HL-60 (cell line): ENCODE measurements at places on chromosomes 3 and 15.

GRCh38 chr15:71334873-71335272 lies 219.6 kb downstream of the THSD4 start:
- DNase-seq: no peak

DNA sequence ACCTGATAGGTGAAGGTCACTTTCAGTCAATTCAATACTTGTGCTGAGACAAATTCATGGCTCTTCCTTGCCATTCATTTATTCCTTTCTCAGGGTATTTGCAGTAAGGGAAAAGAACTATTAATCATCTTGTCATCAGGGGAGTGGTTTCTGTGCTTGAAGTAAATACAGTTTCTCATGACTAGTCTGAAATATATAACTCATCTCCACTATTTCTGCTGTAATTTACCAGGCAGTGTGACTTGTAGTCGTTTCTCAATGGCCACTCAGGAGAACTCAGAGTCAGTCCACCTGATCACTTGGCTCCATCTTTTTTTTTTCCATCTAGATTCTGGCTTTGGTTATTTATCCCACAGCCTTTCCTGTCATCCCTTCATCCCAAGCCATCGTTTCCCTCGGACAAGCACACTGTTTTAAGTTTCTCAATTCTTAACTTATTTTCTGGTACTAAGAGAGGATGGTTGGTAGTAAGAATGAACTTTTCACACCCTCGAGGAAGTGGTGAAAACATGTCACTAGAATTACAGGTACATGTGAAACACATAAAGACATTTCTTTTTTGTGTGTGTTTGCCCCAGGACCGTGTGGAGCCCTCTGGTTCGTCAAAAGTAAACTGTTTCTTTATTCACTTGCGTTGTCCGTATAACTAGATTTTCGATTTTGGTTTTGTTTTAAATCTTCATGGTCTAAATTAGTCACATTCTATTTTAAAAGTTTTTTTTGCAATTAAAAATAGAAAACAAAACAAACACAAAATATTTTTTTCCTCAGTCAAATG lies 620.2 kb downstream of the ZBBX start:
- DNase-seq: no peak

GRCh38 chr3:31882895-31883294 lies 98.2 kb downstream of the OSBPL10 start:
- no peak for DNase-seq

GRCh38 chr3:137020315-137020714 lies 62.5 kb downstream of the IL20RB start:
- no peak for DNase-seq

GRCh38 chr3:131038326-131038725 lies 11.6 kb downstream of the NEK11 start:
- DNase-seq: no peak

DNA sequence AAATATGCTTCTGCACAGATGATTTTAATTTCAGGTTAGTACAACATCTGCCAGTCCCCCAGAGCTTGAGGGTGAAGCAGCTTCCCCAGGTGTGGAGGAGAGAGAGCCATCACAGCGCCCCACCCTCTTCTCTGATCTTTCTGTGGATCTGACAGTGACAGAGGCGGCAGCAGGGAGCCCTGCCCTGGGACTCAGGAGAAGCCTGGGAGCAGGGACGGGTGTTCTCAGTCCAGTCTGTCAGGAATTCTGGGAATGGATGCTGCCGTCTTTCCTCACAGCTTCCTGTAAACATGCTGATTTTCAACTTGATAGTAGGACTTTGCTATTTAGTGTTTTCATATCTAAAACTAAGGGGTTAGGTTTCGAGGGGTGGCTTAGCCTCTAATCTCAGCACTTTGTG lies 11.4 kb upstream of the RAB8B start:
- no peak for DNase-seq

- DNase-seq: no peak
Measured at GRCh38 chr3:36740787-36741186, 23.6 kb downstream of the DCLK3 start.

GRCh38 chr3:30539772-30540171 lies 66.6 kb upstream of the TGFBR2 start:
- no peak for DNase-seq

- DNase-seq: no peak
Measured at GRCh38 chr3:159839561-159840379, 148.9 kb upstream of the IL12A start.

DNA sequence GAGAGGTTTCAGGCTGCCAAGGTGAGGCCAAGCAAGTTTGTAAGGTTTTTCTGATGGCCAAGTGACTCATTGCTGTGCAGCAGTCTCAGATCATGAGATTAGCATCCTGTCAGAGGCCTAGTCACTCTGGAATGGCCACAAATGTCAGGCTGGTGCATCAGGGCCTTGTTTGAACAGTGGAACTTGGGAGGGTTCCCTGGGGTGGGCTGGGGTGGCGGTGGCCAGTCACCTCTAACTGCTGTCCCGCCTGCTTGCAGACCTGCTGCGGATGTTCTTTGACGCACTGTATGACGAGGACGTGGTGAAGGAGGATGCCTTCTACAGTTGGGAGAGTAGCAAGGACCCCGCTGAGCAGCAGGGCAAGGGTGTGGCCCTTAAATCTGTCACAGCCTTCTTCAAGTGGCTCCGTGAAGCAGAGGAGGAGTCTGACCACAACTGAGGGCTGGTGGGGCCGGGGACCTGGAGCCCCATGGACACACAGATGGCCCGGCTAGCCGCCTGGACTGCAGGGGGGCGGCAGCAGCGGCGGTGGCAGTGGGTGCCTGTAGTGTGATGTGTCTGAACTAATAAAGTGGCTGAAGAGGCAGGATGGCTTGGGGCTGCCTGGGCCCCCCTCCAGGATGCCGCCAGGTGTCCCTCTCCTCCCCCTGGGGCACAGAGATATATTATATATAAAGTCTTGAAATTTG lies 2.8 kb upstream of the FAM131A start:
- DNase-seq: no peak

DNA sequence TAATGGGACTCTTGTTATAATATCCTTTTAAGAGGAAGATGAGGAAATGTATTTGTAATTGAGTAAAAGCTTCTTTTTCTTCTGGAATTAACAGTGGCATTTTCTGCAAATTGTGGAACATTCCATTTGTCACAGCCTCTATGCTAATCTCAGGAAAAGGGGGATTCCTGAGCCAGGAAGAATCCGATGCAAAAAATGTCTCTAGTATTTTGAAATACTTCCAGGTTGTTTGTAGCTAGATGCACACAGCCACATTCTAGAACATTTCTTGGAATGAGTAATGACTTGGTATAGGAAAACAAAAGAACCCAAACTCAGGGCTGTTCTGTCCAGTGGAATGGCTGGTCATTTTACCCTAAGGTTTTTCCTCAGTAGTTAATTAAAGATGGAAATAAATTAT lies 98.5 kb upstream of the SLC2A2 start:
- DNase-seq: no peak

DNA sequence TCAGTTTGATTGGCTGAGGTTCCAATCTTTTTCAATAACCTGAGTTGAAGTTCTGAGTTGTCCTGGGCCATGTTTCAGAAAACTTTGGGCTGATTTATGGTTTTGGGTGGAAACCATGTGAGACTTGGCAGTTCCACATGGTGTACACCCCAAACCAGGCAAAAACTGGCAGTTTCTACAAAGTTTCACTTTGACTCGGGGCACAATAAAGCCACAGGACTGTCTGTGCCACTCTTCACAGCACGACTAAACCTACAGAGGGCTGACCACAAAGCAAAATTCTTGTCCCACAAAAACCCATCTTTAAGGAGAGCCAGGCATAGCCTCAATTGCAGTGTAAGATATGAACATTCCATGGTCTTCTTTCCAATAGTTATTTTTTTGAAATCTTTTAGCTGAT lies 155.0 kb downstream of the DUT start:
- no peak for DNase-seq

- no peak for DNase-seq
Measured at GRCh38 chr3:46372492-46373359, 2.0 kb downstream of the CCR5 start.

DNA sequence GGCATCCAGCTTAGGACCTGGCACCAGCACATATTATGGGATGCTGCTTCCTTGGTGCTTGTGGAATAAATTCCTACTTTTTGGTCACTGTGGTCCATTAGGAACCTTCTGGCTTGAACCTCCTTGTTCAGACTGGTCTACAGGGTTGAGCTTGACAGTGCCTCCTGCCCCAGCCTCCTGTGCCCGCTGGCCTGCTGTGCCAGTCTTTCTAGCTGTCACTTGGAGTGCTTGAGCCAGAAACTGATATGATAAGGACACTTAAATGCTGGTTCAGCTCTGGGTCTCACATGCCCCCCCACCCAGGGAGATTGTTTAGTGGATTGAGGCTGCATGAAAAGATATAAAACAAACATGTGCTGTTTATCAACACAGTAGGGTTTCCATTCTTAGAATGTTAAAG lies 147.8 kb downstream of the SLCO3A1 start:
- no peak for DNase-seq

DNA sequence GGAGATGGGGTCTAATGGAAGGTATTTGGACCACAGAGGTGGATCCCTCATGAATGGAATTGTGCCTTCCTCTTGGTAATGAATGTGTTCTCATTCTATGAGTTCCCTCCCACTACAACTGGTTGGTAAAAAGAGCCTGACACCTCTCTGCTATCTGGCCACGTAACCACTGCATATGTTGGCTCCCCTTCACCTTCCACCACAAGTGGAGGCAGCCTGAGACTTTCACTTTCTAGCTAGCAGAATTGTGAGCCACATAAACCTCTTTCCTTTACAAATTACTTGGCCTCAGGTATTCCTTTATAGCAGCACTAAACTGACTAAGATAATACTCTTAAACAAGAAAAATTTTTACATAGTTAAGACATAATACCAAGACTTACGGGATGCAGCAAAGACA lies 155.3 kb downstream of the NR1I2 start:
- DNase-seq: no peak

DNA sequence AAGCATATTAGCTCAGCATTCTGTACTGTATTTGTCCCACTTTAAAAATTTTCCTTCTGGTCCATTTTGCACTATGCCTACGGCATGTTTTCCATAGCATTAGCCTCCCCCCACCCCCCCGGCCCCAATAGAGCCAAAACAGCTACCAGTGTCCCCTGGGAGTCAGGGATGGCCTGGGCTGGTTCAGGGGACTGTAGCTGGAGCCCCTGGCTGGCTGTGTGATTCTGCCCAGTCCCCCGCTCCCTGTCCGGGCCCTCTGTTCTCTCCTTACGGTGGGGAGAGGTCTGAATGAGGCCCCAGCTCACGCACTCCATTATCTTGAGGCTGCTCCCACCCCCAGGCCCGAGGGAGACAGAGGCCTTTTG lies 70.1 kb downstream of the KLF15 start:
- DNase-seq: no peak

DNA sequence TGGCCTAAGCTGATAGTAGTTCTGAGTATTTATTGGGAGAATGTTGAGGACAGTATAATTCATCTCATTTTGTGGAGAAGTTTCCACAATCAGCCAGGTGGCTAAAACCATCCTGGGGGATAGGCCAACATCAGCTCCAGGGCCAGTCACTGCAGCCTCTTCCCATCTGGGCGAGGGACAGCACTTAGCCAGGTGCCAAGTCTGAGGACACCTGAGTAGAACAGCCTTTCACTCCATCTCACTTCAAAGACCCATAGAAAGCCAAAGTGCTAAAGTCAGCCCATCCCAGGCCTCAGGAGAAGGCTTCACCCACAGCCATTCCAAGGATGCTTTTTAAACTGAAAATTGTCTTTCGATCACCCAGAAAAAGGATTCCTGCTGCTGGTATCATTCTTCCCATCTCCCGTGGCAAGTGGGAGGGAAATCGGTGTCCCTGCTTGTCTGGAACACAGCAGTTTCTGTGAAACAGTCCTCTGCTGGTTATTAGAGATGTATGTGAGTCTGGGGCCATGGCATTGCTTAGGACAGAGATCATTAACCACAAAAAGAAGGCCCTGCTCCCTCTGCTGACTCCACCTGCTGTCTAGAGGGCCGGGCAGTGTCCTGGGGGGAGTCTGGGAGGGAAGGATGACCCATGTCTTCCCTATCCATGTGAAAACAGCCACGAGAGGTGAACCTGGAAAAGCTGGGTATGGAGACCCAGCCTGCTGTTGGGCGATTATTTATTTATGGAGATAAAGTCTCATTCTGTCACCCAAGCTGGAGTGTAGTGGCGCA lies 9.6 kb downstream of the CALML4 start:
- DNase-seq: no peak

DNA sequence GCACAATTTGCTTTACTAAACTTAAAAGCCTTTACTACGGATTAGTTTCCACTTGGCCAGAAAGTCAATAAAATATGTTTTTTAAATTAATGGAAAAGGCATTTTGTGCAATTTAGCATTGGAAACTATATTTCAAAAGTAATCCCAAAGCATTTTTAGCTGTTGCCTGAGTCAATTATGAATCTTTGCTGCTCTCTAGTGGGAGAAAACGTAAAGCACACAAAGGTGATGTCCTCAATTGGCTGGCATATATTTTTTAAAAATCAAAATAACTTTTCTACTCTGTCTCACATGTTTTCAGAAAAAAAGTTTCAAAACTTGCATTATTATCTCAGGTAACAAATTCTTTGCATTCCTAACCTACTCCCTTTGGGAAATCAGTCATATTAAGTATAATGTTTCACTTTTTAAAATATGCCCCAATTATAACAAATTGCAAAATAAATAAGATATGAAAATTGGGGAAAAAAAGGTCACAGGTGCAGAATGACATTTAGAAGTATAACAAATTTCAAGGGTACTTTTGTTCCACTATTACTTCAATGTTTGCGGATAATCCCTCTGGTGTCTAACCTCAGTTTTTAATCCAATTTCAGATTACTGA lies 47.2 kb upstream of the TEX55 start:
- no peak for DNase-seq

DNA sequence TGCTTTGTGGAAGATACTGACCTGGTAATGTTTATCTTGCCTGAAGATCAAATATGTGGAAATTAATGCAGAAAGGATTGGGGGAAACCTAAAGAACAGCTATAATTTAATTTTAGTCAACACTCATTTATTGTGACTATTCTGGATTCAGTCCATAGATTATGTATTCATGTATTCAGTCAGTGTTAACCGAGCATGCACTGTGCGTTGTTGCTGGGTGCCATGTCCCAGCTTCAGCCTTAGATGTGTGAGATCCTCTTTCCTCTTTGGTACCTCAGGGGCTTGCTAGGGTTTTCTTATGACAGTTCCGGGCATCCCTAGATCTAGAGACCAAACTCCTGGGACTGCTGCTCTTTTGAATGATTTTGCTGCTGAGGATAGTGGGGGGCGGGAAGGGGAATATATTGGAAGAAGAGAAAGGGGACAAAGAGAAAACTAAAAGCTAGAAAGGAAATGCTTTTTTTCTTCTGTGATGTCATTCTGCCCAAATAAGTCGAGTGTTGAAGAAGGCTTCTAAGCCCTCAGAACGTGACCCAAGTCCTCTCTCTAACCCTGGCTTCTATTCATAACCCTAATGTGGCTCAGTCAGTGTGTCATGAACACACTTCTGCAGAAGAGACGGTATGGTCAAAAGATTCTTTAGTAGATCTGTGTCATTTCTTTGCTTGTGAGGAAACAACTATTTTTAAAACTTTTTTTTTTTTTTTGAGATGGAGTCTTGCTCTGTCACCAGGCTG lies 33.5 kb downstream of the STARD9 start:
- no peak for DNase-seq

DNA sequence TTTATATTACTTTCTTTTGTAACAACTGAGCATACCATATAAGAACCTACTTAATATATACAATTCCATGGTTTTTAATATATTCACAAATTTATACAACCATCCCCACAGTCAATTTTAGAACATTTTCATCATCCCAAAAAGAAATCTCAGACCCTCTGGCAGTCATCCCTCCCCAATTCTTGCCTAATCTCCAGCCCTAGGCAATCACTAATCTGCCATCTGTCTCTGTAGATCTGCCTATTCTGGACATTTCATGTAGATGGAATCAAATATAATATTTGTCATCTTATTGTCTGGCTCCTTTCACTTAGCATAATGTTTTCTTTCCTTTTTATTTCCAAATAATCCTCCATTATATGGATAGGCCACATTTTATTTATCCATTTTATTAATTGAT lies 92.5 kb downstream of the LARS2 start:
- no peak for DNase-seq
